Progenitor cell of endocrine pancreas (in vitro differentiated cells): ENCODE measurements at places on chromosomes 3 and 15.

DNA sequence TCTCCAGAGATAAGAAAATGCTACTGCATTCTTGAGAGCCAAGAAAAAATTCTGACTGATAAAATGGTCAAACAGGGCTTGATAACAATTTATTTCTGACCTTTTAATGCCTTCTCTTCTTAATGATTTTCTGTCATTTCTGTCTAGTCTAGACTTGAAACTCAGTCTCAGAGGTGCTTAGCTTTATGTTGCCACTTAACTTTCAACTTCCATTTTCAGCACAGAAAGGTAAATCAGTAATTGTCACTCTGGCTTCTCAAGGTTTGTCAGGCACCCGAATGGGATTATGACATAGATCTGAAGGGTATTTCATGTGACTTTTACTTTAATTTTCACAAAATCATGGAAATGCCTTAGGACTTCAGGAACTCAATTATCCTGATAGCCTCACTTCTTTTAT is 155.4 kb upstream of the GBE1 start:
- no peak for DNase-seq

- DNase-seq: no peak
Measured at GRCh38 chr3:171865191-171865865, 22.2 kb downstream of the TMEM212 start.

GRCh38 chr3:99648516-99648915 is 10.1 kb downstream of the COL8A1 start:
- no peak for DNase-seq

DNA sequence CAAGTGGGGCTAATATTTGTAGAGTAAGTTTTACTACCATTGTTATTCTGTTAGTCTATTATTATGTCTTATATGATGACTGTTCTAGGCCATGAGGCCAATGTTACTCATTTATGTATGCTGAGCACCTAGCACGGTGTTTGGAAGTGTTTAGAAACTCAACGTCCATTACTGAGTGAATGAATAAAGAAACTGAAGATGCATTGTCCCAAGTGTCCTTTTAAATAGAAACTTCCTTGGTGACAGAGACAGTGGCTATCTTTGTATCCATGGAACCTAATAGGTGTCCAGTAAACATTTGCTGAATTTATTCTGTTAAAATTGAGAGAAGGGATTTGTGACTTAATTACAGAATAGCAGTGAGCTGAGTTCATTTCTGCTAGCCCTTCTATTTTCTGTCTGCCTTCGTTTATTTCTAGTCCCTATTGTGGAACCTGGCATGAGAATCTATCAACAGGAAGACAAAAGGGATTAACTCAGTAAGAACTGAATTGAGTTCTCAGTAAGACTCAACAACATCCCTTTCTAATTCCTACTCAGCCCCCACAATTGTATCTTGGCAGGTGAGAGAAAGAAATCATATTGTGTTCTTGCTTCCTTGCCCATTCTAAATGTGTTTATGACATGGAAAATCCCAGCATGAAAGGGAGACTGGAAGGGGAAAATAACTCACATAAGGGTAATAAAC is 246.6 kb upstream of the LRRC3B start:
- DNase-seq: no peak

DNA sequence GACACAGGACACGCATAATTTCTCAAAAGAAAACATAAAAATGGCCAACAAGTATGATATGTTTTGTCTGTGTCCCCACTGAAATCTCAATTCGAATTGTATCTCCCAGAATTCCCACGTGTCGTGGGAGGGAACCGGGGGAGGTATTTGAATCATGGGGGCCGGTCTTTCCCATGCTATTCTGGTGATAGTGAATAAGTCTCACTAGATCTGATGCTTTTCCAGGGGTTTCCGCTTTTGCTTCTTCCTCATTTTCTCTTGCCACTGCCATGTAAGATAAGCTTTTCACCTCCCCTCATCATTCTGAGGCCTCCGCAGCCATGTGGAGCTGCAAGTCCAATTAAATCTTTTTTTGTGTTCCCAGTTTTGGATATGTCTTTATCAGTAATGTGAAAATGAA is 12.1 kb upstream of the POU1F1 start:
- DNase-seq: no peak

GRCh38 chr3:3664935-3665334 is 134.3 kb upstream of the LRRN1 start:
- no peak for DNase-seq

DNA sequence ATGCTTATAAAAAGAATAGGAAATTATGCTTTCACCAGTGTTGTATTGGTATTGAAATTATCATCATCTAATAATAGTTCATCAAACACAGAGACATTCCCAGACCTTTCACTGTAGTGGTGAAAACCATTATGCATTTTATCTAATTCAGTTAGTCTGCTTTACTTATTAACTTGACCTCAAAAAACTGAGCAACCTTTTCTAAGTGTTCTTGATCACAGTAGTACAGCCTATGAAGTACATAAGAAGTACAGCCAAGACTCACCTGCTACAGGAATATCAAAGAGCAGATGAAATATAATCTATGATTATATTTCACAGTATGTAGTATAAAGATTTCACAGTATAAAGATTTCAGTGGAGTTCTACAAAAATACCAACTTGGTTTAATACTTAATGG is 75.2 kb downstream of the FILIP1L start:
- no peak for DNase-seq

GRCh38 chr15:60093273-60094067 is 89.4 kb downstream of the FOXB1 start:
- DNase-seq: no peak

GRCh38 chr15:58486564-58486963 is 54.8 kb downstream of the LIPC start:
- no peak for DNase-seq

DNA sequence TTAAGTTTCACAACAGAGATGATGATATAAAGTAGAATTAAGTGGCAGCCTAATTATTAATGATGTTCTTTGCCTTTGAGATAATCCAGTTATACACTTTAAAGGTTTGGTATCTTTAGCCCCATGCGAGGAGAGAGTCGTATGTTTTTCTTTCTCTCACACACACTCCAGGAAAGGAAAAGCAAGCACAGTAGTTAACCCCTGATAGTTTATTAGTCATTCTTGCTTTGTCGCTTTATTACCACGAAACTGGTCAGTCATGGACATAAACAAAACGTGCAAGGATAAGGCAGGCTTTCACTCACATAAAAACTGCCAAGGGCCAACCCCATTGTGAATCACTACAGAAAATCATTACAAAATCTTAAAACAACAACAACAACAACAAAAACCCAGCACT is 866.9 kb downstream of the FHIT start:
- DNase-seq: no peak

GRCh38 chr3:156721687-156722618 is 47.6 kb downstream of the TIPARP start:
- no peak for DNase-seq

GRCh38 chr3:184223946-184224345 is 5.4 kb upstream of the VWA5B2 start:
- no peak for DNase-seq

- DNase-seq: no peak
Measured at GRCh38 chr3:69182588-69183316, 60.4 kb upstream of the LMOD3 start.

GRCh38 chr3:39136533-39137434 is 16.6 kb downstream of the CSRNP1 start:
- DNase-seq: no peak

GRCh38 chr15:45331972-45332371 is 46.4 kb downstream of the GATM start:
- DNase-seq: no peak

GRCh38 chr3:53815651-53816050 is 30.6 kb downstream of the CHDH start:
- DNase-seq: no peak

GRCh38 chr15:66359740-66360139 is 3.3 kb upstream of the TIPIN start:
- DNase-seq: no peak

DNA sequence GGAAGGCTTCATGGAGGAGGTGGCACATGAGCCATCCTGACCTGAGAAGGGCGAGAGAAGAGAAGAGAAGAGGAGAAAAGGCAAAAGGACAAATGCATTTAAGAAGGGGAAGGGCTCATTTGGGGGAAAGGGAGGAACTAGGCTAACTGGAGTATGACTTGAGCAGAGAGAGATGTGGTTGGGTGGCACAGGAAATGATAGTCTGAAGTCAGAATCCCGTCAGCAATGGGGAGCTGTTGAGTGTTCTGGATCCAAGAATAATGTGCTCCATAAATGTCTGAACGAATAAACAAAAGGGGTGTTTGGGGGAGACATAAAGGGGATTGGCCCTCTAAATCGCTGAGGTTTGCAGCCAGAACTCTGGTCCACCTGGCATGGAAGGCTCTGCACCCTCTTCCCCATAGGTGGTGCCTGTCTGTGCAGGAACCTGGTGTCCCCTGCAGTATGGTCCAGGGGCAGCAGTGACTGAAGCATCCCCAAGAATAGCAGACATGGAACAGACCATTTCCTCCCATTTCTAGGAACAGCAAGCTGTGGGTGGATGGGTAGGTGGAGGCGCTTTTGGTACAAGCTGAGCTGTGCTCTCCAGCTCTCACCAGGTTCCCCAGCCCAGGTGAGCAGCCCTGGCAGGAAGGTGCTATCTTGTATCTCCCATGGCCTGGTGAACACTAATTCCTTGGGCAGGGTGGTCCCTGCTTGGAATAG is 15.2 kb downstream of the CORO2B start:
- no peak for DNase-seq

GRCh38 chr15:65081758-65082157 is 5.2 kb downstream of the KBTBD13 start:
- no peak for DNase-seq

GRCh38 chr3:72663429-72663828 is 184.8 kb downstream of the SHQ1 start:
- DNase-seq: no peak

- DNase-seq: no peak
Measured at GRCh38 chr3:170352936-170353335, 4.6 kb upstream of the SKIL start.

- peak; percentile 17 for DNase-seq
Measured at GRCh38 chr3:58414538-58415197, 19.0 kb downstream of the PDHB start.

DNA sequence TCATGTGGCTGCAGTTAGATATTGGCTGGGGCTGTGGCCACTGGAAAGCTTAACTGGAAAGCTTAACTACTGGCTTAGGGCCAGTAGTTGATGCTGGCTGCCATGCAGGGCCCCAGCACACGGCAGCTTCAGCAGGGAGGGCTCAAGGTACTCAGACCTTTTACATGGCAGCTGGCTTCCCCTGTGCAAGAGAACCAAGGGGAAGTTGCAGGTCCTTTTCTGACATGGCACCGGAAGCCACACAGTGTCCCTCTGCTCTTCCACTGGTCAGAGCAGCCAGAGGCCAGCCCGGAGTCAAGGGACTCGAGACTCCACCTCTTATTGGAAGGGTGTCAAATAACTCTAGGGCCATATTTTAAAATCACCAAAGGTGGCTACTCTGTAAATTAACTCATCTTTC is 24.5 kb downstream of the CCR9 start:
- DNase-seq: no peak

GRCh38 chr3:129592381-129593131 is 13.9 kb downstream of the PLXND1 start:
- no peak for DNase-seq

GRCh38 chr15:31457631-31458526 is 131.2 kb downstream of the KLF13 start:
- no peak for DNase-seq

- DNase-seq: no peak
Measured at GRCh38 chr3:30505866-30506520, 100.4 kb upstream of the TGFBR2 start.

DNA sequence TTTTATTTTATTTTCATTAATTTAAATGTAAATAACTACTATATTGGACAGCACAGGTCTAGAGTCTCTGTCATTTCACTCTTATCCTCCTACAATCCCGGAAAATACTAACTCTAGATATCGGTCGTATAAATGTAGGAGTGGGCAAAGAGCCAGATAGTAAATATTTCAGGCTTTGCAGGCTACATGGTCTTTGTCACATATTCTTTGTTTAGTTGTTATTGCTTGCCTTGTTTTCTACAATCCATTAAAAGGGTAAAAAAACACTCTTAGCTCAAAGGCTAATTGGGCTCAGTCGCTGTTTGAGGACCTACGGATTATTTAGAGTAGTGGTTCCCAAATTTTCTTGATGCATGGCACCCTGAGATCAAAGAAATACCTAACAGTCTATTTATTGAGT is 1.7 kb downstream of the KNL1 start:
- no peak for DNase-seq

- no peak for DNase-seq
Measured at GRCh38 chr15:88282614-88283013, 26.1 kb upstream of the NTRK3 start.

GRCh38 chr3:18656410-18656809 is 231.3 kb upstream of the SATB1 start:
- DNase-seq: no peak

- DNase-seq: no peak
Measured at GRCh38 chr15:39657668-39658067, 76.8 kb downstream of the THBS1 start.

GRCh38 chr15:68816158-68816557 is 4.5 kb downstream of the ANP32A start:
- no peak for DNase-seq

- no peak for DNase-seq
Measured at GRCh38 chr3:185153171-185153771, 411 bp upstream of the C3orf70 start.

DNA sequence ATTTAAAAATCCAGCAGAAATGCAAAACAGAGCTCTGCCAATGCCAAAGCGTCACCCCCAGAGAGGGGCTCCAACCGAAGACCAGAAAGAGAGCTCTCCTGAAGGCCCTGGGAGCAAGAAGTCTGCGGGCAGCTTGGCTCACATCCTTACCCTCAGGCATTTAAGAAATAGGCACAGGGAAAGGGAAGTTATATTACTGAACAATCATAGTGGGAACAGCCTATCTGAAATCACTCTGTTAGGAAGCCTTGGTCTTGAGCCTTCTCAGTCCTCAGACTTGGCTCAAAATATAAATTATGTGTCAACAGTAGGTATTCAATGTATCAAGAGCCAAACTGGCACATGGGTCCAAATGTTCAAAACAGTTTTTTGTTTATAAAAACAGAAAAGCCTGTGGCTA is 10.3 kb upstream of the PPARG start:
- DNase-seq: no peak
